ENCODE measurements at places on chromosomes 7 and 10.

- DNase-seq, result no peak
Measured at GRCh38 chr7:47804767-47805545, 143.3 kb downstream of the PKD1L1 start.

- no peak for DNase-seq
Measured at GRCh38 chr10:69898524-69898923, 96.8 kb downstream of the COL13A1 start.

- DNase-seq, result no peak
Measured at GRCh38 chr7:150740053-150740452, 2.8 kb downstream of the GIMAP5 start.

DNA sequence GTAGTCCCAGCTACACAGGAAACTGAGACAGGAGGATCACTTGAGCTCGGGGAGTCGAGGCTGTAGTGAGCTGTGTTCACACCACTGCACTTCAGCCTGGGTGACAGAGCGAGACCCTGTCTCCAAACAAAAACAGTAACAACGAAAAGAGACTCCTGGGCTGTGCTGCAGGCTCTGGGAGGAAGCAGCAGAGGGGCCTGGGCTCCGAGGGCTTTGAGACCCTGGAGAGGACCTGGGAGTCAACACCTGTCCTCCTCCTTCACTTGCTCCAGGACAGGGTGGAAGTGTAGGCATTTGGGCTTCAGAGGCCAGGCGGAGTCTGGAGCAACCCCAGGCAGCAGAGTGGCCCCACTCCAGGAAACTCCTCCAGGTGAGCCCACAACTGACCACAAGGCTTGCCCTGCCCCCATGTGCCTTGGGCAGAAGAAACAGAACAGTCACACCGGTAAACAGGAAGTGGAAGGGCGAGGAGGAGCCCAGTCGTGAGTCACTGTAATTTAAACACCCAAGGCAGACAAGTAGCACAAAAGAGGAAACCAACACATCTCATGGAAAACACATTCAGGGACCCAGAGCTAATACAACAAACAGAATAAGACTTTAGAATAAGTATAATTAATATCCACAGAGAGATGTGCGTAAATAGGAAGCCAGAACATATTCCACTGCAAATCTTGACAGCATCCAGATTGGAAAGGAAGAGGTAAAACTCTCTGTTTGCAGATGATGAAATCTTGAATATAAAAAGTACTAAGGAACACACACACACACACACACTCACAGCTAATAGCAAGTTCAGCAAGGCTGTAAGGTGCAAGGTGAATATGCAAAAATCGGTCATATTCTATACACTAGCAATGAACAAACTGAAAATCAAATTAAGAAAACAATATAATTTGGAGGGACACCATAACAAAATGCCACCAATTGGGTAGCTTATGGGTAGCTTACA lies 20.5 kb upstream of the RASGEF1A start:
- DNase-seq, result no peak

DNA sequence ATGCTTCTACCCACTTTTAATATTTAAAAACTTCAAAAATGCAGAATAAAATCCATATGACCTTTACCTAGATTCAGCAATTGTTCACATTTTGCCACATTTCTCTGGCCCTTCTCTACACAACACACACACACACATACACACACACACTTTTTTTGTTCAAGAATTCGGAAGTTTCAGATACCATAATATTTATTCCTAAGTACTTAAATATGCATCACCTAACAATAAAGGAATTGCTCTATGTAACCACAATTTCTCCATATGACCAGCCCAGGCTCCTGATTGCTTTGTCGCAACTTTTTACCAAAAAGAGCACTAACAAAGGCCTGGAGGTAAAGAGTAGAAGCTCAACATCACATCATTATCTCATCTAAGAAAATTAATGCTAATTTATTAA lies 106.6 kb downstream of the FAS start:
- DNase-seq, result no peak

DNA sequence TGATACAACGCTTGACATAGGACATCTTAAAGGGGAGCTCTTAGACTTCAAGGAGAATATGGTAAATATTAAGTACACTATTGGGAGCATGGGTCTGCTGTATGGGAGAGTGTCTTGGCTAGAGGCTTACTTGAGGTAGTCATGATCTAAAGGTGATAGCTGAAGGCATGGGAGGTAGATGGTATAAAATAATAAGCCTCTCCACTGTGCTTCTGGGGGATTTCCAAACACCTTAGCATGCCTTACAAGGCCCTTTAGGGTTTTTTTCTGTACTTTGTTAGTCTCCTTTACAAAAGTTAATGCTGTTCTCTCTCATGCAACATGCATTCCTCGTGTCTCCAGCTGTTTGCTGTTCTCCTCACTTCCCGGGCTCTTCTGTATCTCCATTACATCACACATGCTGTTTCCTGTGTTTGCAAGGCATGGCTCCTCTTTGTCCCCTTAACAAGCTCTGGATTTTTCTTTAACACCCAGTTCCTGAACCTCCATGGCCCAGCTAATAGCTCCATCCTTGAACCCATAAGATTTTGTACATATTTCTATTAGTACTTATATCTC lies 449.7 kb downstream of the AUTS2 start:
- no peak for DNase-seq

Data from anterior cingulate cortex (tissue), 58 donors.